Omental fat pad (tissue), 4 donors: ENCODE measurements at places on chromosomes 2 and 18. TPM values are rescaled to one million over a fixed set of nuclear protein-coding genes. Genes with fewer than 3 reads are reported as not detected.

DNA sequence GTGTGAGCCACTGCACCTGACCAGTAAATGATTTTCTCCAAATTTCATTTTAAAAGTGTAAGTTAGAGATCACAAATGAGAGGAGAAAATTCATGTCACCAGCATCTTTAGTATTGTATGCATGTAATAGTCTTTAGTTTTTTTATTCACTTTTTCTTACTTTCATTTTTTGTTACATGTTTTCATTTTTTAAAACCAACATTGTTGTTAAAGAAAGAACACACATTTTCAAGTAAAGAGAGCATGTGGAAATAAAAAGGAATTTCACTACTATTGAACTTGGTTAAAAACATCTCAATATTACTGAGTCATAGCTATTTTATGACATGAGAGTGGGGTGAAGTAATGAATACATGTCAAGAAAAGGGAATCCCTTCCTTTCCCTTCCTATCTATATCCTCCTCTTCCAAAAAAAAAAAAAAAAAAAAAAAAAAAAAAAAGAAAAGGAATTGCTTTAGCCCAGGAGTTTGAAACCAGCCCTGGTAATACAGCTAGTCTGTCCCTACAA lies 29.1 kb upstream of the PMAIP1 start:
- no peak for DNase-seq

- DNase-seq: no peak
These were observed 514 bp downstream of the BCL2L11 start for GRCh38 chr2:111121028-111121827.

DNA sequence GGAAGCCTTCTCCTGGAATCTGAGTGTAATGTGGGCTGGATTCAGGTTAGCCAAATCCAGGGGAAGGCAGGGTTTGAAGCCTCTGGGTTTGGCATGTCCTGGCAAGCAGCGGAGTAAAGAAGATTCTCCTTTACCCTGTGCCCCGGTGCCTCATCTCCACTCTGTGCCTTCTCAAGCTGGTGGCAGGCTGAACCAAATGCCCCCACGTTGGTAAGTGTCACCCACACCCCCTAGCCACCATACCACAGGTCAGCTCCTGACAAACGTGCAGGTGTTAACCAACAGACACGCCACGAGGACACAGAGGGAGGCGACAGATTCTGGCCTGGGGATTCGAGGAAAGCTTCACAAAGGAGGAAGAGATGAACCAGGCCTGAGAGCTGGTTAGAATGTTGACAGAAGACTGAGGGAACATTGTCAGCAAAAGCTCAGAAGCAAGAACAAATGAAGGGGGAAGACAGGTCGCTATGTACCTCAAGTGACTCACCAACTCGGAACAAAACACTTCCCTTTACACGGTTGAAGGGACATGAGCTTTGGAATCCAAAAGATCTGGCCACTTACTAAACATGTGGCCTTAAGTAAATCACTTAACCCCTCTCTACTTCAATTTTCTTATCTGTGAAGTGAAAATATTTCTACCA lies 85.2 kb upstream of the LCLAT1 start:
- DNase-seq: no peak

GRCh38 chr2:137192366-137193310 lies 427.3 kb downstream of the THSD7B start:
- DNase-seq: no peak

DNA sequence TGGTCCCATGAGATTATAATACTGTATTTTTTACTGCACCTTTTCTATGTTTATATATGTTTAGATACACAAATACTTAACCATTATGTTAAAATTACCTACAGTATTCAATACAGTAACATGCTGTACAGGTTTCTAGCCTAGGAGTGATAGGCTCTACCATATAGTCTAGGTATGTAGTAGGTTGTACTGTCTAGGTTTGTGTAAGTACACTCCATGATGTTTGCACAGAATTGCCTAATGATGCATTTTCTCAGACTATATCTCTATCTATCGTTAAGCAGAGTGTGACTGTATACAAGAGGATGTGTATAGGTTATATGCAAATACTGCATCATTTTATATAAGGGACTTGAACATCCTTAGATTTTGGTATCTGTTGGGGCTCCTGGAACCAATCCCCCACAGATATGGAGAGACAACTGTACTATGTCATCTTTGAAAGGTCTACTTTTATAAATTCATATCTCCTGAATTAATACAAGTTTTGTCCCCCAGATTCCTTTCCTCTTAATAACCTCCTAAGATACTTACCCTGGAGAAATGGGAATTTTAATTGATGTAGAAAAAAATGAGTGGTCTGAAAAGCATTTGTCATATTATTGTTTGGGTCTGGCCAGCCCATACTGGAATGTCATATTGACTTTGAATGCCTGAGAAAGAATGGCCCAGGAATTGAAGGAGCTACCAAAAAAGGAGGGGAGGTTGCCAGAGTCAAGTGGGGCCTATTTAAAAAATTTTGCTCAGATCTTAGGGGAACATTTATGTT lies 36.6 kb downstream of the EHBP1 start:
- no peak for DNase-seq

GRCh38 chr2:228793116-228793515 lies 478.0 kb downstream of the PID1 start:
- DNase-seq: no peak

PTPN2 gene
- 97.9 TPM for total RNA-seq

GPR45 gene
- total RNA-seq: not detected

- no peak for DNase-seq
These were observed 264.5 kb downstream of the BCL2 start for GRCh38 chr18:63054901-63055584.

GRCh38 chr2:37898448-37898847 lies 26.6 kb upstream of the RMDN2 start:
- DNase-seq: no peak

DNA sequence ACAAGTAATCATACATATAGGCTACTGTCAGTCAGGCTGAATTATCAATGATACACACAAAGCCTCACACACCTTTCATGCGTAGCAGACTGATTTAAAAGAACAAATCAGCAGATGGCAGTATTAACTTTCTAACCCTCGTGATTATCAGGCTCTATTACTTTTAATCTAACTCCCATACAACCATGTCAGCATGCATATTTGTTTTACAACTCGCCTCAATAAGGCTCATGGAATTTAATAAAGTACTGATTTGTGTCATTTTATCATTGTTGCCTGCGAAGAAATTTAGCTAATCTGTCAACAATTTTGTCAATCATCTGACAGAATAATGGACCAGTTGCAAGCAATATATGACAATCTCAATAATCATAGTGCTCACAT lies 82.8 kb downstream of the SLC25A12 start:
- no peak for DNase-seq
